ENCODE measurements at places on chromosomes 16 and 17.

GRCh38 chr17:73414171-73414955 lies 102.6 kb upstream of the CDC42EP4 start:
- DNase-seq: no peak

GRCh38 chr16:21001262-21001661 lies 100.7 kb downstream of the LYRM1 start:
- peak; percentile 1 for DNase-seq

DNA sequence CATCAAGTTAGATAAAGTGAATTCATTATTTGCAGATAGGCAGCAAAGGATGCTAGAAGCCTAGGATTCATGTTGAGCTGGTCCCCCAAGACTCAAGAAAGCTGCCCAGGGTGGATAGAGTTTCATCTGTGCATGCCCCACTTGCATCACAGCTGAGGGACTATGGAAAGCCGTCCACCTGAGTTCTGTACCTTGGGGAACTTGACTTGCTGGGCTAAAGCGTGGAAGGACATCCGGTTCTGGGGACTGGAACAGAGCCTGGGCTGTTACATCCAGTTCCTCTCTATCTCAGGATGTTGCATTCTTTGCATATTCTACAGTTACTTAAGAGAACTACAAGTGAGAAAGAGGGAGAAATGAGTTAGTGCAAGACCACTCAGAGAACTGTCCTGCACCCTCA lies 458.4 kb downstream of the SHISA9 start:
- DNase-seq: no peak

GRCh38 chr16:77531752-77532151 lies 96.9 kb upstream of the ADAMTS18 start:
- no peak for DNase-seq

- DNase-seq: no peak
These were observed 23.5 kb upstream of the SIAH1 start for GRCh38 chr16:48408688-48409087.

- no peak for DNase-seq
These were observed 88.3 kb upstream of the PLEKHM1 start for GRCh38 chr17:45578516-45579455.

DNA sequence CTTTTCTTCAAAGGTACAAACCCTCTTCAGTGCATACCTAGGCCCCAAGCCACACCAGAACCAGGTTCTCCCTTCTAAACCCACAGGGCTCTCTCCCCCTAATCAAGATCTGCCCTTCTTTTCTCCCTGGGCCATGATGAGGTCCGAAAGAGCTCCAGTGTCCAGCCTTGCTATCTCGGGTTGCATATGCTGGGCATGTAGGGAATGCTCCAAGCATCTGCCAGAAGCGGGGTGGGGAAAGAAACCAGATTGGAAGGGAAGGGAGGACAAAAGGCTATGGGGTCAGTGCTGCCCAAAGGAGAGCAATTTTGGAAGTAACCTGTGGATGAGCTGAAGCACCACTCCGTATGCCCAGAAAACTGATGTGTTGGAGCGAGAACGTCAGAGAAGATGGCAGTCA lies 2.3 kb downstream of the CTDNEP1 start:
- DNase-seq: no peak

DNA sequence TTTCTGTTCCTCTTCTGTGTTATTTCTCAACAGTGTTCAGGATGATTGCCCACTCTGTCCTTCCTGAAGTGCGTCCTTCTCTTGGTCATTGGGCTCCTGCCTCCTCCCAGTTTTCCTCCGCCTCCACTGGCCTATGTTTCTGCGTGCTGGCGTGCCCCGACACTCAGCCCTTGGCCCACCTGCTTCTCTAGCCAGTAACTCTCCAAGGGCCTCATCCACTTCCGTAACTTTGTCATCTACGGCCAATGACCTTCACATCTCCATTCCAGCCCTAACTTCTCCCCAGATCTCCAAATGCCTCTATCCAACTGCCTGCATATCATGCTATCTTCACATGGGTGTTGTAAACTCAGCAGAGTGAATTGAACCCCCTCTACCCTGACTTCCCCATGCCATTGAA lies 39.6 kb upstream of the RPL38 start:
- DNase-seq: no peak

GRCh38 chr16:68375801-68376536 lies 65.2 kb downstream of the PRMT7 start:
- no peak for DNase-seq

DNA sequence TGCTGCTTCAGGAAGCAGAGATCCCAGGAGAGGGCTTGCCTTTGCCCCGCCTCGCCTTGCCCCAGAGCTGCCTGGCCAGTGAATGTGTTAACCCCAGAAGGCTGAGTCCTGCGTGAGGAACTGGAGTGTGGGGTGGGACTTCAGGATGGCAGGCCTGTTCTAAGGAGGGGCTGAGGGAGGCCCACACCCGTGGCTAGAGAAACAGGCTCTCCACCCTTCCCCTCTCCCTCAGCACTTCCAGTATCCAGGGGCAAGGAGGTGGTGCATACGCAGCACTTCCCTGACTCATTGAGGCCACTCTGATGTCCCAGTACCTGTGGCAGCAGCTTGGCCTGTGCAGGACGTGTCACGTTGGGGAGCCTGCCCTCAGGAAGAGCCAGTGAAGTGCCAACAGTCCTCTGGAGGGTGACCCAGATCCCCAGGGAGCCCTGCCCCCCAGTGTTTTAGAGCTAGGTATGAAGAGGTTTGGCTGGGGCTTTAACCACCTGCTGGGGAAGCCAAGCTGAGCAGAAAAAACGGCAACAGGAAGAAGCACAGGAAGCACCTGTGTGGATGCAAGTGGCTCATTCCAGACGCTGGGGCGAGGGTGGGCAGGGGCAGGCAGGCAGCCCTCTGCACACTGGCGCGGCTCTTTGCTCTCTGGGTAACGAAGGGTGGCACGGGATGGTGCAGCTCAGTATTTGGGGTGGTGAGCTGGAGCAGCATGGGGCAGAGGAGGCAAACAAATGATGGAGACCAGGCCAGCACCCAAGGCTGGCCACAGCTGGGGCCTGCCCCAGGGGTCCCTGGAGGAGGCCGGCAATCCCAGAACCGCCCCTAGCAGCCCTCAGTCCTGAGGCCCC lies 14.7 kb upstream of the CTCF start:
- DNase-seq: peak; percentile 59

DNA sequence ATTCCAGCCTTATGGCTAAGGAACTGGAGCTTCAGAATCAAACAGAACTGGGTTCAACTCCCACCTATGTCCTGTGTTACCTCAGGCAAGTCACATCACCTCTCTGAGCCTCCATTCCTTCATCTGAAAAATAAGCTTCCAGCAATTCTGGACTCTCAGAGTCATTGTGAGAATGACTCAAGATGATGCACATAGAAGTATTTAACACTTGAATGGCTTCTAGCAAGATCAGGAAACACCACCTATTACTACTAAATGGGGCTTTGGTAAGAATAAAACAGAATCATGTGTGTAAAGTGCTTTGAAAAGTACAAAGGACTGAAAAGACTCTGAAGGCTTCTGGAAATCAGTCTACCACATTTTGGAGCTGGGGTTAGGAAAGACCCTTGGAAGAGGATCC lies 30.8 kb upstream of the CALB2 start:
- no peak for DNase-seq

DNA sequence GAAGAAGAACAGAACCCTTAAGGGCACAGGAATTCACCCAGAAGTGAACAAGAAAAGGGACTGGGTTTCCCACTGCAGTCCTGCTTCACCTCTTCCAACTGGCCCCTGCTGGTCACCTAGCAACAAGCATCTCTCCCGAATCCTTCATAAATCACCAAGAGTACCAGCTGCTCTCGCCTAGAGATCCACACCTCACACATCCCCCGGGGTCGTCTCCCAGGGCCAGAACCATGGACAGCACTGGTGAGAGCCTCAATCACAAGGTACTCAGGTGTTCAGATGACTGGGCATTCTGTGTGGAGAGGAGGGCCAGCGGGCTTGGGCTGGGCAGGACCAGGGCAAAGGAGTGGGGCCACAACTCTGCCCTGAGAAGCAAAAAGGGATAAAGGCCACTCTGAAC lies 65.9 kb downstream of the CCT6B start:
- no peak for DNase-seq

DNA sequence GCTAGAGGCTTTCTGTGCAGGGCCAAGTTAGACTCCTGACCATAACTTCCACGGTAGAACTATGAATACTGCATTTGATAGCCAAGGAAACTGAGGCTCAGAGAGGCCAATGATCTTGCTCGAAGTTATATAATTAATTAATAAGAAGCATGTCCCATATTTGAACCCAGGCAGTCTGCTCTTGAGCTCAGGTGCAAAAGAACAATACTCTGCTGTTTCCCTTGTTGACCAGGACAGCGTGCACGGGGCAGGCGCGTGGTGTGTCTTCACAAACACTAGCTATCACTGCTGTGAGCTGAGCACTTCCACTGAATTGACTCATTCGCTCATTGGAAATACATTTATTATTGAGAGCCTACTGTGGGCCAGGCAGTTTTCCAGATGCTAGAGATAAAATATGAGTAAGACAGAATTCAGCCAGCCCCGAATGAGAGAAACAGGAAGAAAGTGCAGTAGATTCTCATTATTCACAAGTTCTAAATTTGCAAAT lies 1.6 kb downstream of the CHD9 start:
- no peak for DNase-seq

DNA sequence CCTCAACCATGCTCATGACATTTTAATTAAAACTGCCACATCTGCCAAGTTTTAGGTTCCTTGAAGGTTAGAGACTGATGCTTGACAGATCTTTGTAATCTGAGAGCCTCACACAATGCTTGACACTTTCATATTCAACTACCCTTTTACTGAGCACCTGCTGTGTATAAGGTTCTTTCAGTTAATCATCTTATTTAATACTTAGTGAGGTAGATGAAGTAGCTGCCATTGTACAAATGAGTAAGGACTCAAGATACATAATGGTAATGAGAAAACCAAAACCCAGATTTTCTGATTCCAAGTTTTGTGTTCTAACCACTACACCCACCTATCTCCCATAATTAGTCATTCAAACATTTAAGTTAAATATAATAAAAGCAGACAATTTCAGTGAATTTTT lies 35.4 kb upstream of the ARL6IP1 start:
- no peak for DNase-seq

GRCh38 chr16:89363621-89364393 lies 126.6 kb downstream of the ANKRD11 start:
- DNase-seq: peak; percentile 54

DNA sequence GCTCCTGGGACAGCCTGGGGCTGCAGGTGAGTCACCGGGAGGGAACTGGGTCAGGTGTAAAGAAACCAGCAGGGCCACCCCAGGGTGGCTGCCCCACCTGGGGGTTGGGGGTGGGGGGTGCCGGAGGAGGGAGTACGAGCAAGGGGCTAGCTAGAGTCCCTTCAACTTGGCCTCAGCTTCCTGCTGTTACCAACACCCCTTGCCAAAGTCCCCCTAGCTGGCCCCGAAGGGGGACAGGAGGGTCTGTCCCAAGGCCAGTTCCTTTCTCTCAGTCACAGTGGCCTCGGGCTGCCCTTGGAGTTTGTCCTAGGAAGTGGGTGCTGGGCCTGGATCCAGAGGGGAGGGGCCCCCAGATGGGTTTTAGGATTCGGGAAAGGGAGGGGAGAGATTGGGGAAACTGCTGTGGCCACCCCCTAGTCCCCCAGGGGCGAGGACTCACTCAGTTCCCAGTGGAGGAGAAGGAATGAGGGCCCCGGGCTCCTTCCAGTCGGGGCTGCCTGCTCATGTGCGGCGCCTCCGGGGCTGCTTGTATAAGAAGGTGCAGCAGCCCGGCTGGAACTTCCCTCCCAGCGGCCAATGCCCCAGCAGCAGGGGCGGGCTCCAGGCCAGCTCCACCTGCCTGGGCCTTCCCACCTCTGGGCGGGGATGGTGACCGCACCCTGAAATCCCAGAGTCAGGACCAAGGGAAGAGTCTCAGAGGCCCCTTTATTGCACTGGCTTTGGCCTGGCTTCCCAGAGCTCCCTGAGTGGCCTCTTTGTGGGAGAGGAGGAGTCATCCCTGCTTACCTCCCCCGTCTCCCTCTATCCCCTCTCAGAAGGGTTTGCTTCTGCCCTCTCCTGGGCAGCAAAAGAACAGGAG lies 7.3 kb downstream of the ARHGAP27 start:
- no peak for DNase-seq

DNA sequence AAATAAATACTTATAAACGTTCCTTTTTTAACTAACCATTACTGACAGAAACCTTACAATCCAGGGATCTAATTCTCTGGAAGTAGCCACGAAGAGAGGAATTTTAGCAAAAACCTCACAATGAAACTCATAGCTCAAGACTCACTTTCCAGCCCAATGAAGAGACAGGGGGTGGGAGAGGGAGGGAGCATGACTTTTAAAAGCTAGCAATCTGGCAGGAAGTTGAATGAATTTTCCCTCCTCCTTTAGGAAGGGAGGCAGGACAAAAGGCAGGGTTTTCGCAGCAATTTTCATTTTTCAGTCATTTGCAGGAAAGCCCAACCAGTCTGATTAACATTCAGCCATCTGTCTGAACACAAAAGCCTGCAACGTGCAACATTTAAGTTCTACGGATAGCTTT lies 381.5 kb upstream of the PSMD7 start:
- no peak for DNase-seq

GRCh38 chr16:1283296-1283695 lies 26.1 kb upstream of the UBE2I start:
- DNase-seq: no peak

GRCh38 chr16:51851111-51851510 lies 695.8 kb downstream of the TOX3 start:
- no peak for DNase-seq
